ENCODE measurements at places on chromosomes 4 and X.
A peak's percentile ranks its signal among the peaks of the same experiment; 100 is the strongest.

- DNase-seq: no peak
Measured at GRCh38 chr4:2637956-2638552, 101.6 kb downstream of the FAM193A start.

- DNase-seq: no peak
Measured at GRCh38 chr4:23728393-23728792, 161.5 kb downstream of the PPARGC1A start.

GRCh38 chr4:24364852-24365251 lies 219.5 kb downstream of the DHX15 start:
- no peak for DNase-seq

GRCh38 chr4:94577136-94577535 lies 125.4 kb downstream of the PDLIM5 start:
- DNase-seq: no peak

DNA sequence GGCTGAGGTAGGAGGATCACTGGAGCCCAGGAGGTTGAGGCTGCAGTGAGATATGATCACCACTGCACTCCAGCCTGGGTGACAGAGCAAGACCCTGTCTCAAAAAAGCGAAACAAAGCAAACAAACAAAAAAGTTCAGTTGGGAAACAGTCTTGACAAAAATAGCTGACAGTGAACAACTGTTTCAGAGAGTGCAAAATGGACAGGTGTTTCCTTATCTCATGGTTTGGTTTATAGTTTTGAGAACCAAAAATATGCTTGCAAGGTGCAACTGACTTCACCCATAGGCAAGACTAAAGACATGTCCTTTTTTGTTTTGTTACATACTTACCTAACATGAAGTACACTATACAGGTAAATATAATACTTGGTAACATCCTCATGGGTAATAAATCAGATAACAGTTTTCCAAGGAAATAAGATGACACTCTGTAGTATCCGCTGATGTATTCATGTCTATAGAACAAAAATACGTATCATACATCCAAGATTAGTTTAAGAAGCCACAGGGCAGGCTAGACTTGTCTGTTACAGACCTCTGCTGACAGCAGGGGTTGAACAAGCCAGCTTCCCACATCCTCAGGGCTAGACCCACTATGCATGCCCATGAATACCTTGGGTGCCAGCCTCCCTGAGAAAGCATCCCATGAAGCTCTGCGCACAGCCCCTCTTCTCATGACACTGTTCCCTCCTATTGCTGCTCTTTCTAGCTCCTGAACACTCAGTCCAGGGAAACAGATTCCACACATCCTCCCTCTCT lies 59.3 kb downstream of the ABCG2 start:
- DNase-seq: no peak

DNA sequence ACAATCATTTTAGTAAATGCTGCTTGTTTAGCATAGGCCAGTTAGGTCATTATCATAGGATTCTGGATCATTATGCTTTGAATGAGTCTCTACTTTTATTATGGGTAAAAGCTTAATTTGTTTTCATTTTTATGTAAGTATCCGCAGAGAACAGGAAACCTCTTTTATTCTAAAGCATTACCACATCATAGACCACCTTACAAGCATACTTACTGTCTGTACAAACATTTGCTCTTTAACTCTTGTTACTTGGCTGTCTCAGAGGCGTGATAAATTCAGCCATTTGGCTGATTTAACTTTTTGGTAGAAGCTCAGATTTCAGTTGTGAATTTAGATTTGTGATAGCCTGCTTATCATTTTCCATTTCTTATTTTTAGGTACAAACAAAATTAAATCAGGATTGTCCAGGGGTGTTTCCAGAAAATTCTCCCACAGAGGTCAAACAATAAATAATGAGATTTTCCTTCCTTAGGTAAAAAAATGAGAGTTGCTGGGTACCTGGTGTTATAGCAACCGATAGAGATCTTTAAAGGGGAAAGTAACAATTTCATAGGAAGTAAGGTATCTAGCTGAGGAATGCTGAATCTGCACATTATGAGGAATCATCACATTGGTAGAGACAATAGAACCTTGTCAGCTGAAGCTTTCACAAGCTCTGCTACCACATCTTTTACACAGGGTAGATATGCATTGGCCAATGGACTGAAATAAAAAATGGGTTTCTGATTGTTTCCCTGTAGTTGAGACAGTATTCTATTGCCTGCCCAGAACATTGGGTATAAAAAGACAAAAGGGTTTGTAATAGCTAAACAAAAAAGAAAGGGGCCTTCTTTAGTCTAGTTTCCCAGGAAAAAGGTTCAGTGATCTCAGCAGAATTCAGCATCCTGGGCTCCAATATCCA lies 62.5 kb downstream of the NDNF start:
- no peak for DNase-seq

- DNase-seq: no peak
Measured at GRCh38 chrX:7635604-7636003, 207.4 kb upstream of the VCX start.

DNA sequence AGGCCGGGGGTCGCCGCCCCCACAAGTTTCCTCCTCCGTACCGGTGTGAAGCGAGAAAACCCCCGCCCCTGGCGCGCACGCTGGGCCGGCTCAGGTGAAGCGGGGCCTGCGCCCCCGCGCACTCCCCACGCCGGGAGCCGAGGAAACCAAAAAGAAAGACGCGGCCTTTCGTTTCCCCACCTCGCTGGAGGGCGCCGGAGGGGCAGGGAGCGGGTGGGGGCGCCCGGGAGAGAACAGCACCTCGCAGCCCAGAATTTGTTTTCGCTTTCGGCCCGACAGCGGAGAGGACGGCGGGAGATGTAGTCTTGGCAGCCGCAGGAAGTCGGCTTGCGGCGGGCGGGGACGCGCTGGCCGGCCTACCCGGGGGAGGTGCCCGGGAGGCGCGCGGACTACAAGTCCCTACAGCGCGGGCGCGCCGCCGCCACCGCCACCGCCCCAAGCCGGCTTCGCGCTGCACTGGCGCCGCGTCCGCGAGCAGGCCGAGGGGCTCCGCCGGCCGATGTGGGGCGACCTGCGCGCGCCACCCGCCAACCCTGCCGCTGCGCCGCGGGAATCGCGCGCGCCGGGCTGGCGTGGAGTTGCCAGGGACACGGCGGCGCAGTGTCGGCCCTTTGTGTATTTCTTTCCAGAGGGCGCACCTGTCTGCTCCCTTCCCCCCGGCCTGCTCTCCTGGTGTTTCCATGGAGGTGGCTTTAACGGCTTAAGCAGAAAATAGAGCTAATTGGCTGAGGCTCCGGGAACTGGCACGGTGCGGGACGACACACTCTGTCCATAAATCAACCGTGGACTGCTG lies at the start of gene OTUD4:
Gene OTUD4 (minus strand): TSS at position 292 of the 793 bp plus-strand sequence. CDS start 616 bp downstream, outside the sequence.
- peak; percentile 82 for DNase-seq

DNA sequence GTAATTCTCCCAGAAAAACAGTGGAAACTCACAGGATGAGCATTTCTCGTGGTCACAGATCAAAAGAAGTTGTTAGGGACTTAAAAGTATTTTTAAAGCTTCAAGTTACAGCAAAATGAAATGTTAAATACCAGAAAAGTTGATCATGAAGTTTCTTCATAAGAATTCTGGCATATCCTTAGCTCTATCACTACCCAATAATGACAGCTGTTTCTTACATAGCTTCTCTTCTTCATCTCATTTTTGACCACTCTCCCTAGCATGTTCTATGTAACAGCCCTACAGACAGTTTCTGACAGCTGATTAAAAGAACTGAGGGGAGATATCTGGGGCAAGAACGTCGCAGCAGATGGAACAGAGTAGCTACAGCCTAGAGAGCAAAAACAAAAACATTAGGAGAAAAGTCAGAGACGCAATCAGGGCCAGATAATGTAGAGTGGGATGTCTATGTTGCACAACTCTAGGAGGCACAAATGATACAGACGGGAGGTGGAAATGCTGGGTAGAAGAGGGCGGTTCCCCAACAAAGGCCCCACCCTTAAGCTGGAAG lies 108.7 kb downstream of the CORIN start:
- DNase-seq: no peak

GRCh38 chr4:2354118-2354517 lies 64.3 kb downstream of the ZFYVE28 start:
- DNase-seq: no peak

- DNase-seq: no peak
Measured at GRCh38 chr4:81019006-81019405, 11.5 kb upstream of the BMP3 start.

DNA sequence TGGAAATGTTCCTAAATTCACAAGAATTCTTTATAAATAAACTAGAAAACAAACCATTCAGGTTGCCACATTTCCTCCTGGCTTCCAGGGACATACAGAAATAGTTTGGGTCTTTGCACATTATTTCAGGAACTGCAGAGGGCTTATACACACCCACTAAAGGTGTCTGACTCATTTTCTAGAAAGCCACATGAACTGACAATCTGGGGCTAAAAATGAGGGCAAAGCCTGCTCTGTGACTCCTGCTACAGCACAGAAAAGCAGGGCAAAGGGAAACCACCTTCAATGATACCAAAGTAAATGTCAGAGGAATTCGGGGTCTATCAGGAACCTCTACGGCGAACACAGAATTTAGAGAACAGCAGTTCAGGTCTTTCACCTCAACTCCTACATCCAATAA lies 112.2 kb upstream of the MAP3K15 start:
- no peak for DNase-seq

- DNase-seq: no peak
Measured at GRCh38 chrX:11190745-11191510, 79.8 kb downstream of the HCCS start.

DNA sequence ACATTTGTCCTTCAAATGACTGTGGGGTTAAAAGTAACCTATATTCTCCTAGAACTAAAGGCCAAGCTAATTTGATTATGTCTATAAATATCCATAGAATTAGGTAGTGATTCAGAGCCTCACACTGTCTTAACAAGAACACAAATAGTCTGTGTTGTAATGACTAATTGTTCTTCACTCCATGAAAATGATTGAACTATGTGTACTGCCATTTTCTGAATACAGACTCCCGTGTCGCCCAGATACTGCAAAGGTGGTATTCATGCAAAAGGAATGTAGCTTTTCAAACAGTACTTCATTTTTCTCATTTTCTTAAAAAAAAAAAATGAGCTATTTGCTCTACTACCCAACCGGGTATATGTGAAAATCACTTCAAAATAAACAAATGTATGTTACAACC lies 11.3 kb upstream of the PHKA2 start:
- DNase-seq: no peak

- no peak for DNase-seq
Measured at GRCh38 chr4:76515975-76516843, 81.2 kb downstream of the SHROOM3 start.

- DNase-seq: no peak
Measured at GRCh38 chr4:148025981-148026380, 294.1 kb downstream of the ARHGAP10 start.

- no peak for DNase-seq
Measured at GRCh38 chr4:89295415-89295927, 12.1 kb downstream of the GPRIN3 start.

- no peak for DNase-seq
Measured at GRCh38 chr4:2881431-2881830, 37.8 kb downstream of the ADD1 start.

DNA sequence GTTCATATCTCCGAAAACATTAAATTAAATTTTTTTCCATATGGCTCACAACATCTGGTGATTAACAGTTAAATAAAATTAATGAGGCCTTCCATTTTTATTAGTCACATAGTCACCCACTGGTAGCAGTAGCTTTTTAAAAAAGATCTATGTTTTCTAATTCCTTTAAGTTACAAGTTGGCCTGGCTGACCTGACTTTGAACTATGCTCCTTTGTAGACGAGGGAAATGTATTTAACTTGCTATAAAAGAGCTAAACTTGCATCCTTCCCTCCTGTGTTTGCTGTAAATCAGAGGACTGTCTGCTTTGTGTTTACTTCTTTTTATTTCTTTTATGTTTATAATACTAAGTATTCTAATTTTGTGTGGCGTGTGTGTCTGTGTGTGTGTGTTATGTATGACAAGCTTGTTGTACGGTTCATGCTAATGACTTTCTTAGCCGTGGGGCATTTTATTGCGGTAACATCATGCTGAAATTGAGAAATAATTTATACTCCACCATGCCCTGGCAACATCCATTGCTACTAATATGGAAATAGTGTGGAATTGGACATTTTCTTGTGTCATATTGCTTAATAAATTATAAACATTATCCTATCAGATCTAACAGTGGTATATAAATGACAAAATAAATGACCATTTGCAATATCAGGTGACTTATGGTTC lies 241.7 kb downstream of the SNCA start:
- no peak for DNase-seq

- DNase-seq: no peak
Measured at GRCh38 chrX:38371641-38372040, 19.2 kb downstream of the OTC start.

- DNase-seq: no peak
Measured at GRCh38 chrX:103396660-103397059, 20.3 kb downstream of the BEX3 start.

DNA sequence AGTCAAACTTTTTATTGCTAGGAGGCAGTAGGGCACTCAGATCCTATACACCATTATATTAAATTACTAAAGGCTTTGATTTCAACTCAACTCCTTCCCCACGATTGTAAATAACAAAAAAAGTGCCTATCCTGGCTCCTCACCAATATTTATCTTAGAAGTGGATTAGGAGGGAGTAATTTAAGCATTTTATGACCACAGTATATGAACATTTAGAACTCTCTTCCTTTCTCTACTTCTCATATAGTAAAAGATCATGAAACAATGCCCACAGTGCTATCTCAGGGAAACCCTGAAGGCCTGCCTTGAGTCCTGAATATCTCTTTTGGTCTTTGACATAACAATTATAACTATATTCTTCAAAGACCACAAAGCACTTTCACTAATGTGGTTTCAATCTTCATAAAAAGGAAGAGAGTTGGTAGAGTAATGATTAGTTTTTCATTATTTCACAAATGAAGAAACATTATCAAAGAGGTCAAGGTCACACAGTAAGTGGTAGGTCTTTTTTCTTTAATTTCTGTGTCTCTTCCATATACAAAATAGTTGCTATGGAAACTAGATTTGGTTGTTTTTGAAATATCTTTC lies 29.1 kb upstream of the ADH1C start:
- DNase-seq: no peak

DNA sequence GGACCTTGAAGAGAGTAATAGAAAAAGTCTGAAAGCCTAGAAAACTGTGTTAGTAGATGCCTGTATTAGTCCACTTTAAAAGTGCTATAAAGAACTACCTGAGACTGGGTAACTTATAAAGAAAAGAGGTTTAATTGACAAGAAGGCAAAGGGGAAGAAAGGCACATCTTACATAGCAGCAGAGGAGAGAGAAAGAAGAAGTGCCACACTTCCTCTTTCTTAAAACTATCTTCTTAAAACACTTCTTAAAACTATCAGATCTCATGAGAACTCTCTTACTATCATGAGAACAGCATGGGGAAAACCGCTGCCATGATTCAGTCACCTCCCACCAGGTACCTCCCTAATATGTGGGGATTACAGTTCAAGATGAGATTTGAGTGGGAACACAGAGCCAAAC lies 18.8 kb upstream of the COL25A1 start:
- no peak for DNase-seq

Measured in activated CD4-positive, CD25-positive, alpha-beta regulatory T cell (primary cell).